Foreskin keratinocyte (primary cell): ENCODE measurements at places on chromosomes 16 and 17.

GRCh38 chr16:57627184-57627871 lies 1.1 kb upstream of the ADGRG1 start:
- DNase-seq: peak; percentile 74

DNA sequence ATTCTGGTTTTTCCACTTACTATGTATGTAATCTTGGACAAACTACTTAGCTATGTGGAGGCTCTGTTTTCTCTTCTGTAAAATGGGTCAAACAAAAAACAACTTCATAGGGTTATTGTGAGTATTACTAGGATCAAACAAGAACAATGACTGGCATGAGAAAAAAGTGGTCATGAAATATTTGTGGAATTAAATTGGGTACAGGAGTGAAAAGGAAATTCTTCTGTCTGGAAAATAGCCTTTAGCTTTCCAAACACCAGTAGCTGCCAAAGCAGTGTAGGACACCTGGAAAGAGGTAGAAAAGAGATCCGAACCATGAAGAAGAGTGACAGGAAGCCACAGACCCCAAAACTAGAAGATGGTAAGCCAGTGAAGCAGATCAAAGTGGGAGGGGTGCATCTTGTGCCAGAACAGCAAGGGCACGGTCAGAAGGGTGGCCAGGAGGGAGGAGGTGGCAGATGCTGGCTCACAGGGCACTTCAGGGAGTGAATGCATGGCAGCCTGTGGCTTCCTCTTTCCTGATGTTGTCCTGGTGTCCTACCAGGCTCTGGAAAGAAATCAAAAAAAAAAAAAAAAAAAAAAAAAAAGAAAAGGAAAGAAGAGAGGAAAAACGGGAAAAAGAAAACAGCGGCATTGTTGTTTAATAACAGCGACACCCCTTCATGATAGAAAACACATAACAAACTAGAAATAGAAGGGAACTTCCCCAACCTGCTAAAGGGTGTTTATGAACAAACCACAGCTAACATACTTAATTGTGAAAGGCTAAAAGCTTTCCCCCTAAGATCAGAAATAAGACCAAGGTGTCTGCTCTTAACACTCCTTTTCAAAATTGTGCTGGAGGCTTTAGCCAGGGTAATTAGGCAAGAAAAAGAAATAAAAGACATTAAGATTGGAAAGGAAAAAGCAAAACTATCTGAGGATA lies 67.9 kb downstream of the PCTP start:
- DNase-seq: no peak

- no peak for DNase-seq
Observed at GRCh38 chr16:23432176-23433128, 20.5 kb downstream of the COG7 start.

DNA sequence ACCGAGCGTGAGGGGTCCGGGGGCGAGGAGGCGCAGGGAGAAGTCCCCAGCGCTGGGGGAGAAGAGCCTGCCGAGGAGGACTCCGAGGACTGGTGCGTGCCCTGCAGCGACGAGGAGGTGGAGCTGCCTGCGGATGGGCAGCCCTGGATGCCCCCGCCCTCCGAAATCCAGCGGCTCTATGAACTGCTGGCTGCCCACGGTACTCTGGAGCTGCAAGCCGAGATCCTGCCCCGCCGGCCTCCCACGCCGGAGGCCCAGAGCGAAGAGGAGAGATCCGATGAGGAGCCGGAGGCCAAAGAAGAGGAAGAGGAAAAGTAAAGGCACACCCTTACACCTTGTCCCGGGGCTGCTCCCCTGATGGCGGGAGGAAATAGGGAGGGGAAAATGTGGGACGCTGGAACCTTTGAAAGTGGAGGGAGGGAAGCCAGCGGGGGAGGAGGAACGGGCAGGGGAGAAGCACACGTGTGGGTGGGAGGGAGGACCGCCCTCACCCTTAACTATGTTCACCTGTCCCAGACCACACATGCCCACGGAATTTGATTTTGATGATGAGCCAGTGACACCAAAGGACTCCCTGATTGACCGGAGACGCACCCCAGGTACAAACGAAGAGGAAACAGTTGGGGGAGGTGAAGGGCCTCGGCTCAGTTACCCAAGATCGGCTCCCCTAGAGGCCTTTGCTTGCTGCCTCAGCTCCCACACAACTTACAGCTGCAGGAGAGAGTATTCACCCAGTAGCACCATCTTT lies 916 bp downstream of the PAGR1 start:
- DNase-seq: peak; percentile 60

- no peak for DNase-seq
Observed at GRCh38 chr17:64547319-64547718, 40.5 kb downstream of the CEP95 start.

DNA sequence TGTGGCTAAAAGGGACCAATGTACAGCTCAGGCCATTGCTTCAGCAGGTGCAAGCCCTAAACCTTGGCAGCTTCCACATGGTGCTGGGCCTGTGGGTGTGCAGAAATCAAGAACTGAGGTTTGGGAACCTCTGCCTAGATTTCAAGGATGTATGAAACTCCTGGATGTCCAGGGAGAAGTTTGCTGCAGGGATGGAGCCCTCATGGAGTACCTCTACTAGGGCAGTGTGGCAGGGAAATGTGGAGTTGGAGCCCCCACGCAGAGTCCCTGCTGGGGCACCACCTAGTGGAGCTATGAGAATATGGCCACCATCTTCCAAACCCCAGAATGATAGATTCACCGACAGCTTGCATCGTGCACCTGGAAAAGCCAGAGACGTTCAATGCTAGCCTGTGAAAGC lies 13.0 kb downstream of the EFCAB5 start:
- DNase-seq: no peak

DNA sequence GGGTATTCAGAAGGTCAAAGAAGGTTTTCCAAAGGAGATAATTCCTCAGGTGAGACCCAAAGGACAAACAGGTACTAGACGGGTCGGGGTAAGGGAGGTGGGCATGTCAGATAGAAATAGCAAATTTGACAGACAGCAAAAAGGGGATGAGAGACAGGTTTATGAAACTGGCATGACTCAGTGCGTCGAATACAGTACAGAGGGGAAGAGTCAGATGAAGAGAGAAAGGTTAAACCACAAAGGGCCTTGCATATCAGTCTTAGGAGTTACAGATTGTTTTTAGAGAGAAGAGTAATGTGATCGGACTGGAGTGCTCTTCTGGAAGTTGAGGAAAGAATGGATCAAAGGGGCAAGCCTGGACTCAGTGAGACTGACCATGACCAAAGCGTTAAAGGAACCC lies 88.4 kb downstream of the ZZEF1 start:
- DNase-seq: no peak

- no peak for DNase-seq
Observed at GRCh38 chr17:36209575-36209974, 1.3 kb upstream of the CCL4L2 start.

- no peak for DNase-seq
Observed at GRCh38 chr16:4891886-4892216, 44.6 kb downstream of the UBN1 start.

- DNase-seq: no peak
Observed at GRCh38 chr17:56793957-56794356, 39.8 kb downstream of the C17orf67 start.

DNA sequence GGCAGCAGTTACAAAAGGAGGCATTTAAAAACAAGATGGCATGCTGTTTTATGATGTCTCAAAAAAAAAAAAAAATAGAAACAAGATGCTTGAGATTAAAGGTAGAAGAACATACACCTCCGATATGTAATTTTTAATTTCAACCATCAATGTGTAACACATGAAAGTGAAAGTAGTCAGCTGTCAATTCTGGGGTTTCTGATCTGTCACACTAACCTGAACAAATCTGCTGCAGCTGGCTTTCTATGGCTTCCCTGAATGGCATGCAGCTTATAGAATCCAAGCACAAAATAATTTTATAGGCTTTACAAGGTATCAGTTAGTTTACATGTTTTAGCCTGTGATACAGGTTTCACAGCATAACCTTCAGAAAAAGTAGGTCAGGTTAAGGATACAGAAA lies 13.5 kb downstream of the GLYR1 start:
- no peak for DNase-seq

DNA sequence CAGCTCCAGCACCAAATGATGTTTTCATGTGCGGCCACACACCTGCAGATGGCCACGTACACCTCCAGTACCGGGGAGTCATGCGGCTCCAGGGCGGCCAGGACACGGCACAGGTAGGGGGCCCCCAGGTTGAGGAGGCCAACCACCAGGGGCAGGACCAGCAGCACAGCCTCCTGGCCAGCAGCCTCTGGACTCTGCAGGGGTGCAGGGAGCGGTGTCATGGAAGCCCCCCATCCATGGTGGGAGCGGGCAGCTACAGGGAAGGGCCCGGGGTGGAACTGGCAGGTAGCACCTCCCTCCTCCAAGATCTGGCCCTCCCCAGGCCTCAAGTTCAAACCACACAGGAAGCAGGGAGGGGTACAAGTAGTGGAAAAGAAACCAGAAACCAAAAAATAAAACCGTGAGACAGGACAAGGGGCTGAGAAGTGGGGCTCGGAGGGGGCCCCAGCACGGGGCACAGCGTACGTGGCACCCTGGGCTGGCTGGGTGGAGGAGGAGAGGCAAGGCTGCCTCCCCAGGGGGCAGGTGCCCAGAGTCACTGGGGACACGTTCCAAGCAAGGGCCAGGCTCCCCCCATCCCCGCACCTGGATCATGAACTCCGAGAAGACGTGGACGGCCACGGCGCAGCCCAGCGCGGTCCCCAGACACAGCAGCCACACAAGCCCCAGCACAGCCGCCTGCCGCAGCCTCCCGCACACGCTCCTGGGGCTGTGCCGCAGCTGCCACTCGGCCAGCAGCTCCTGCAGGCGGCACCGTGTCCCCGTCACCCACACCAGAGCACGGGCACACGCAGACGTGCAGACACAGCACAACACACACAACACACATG lies 7.4 kb downstream of the TMC6 start:
- DNase-seq: no peak

GRCh38 chr17:53150101-53150698 lies 672.5 kb upstream of the KIF2B start:
- DNase-seq: no peak
